Cerebellum (tissue), 4 donors: ENCODE measurements at places on chromosomes 6 and 20.

- DNase-seq = no peak
Observed at GRCh38 chr6:89555031-89555430, 83.5 kb downstream of the LYRM2 start.

GRCh38 chr20:58146081-58146745 is 82.2 kb downstream of the ANKRD60 start:
- DNase-seq = no peak

DNA sequence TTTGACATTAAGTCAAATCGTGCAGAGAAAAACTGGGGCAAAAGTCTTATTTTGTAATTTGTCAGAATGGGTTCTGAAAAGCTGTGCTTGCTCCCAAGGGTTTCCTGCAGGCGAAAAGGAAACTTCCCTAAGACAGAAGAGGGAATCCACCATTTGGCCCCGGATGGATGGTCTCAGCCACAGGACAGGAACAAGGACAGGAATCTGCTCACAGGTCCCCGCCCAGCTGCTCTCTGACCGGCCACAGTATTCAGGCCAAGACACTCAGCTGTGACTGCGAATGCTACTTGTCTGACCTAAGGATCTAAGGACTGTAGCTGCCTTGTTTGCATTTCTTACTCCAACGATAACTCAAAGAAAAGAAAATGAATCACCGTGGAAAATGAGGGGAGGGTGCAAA is 197.0 kb downstream of the BMP7 start:
- no peak for DNase-seq

GRCh38 chr6:166744223-166745134 is 117.4 kb upstream of the RPS6KA2 start:
- no peak for DNase-seq

DNA sequence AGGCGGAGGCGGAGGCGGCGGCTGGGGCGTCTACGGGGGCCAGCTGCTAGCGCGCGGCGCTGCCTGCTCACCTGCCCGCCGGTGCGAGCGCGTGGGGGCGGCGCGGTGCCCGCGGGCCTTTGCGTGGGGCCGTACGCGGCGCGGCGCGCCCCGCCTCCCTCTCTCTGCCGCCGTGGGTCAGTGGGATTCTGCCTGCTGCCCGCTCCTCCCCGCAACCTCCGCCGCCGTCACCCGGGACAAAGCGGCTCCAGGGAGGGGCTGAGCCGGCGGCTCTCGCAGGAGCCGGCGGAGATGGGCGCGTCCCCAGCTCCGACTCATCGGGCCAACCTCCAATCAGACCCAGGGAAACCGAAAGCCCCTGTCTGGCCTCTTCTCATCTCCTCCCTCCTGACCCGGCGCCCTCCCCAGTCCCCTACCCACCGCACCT is at the start of gene RCAN2:
Gene RCAN2 (minus strand): TSS at position 249 of the 427 bp plus-strand sequence.
- peak; percentile 80 for DNase-seq

GRCh38 chr6:135525594-135525993 is 28.1 kb upstream of the AHI1 start:
- no peak for DNase-seq

DNA sequence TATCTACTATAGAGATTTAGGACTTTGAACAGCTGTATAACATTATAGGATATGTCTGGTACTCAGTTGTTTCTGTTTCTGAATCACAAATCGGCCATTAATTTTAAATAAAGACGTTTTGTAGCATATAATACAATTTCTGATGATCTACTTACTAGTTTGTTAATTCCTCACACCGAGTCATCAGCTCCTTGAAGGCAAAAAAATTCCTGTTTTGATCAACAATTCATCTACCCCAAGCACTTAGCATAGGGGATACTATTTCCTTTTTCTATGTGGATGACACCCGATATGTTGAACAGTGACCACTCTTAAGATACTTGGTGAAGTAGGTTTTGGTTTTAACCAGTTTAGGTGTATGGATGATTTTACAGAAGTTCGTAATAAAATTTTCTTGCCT is 107.3 kb downstream of the NCOA3 start:
- DNase-seq = no peak

DNA sequence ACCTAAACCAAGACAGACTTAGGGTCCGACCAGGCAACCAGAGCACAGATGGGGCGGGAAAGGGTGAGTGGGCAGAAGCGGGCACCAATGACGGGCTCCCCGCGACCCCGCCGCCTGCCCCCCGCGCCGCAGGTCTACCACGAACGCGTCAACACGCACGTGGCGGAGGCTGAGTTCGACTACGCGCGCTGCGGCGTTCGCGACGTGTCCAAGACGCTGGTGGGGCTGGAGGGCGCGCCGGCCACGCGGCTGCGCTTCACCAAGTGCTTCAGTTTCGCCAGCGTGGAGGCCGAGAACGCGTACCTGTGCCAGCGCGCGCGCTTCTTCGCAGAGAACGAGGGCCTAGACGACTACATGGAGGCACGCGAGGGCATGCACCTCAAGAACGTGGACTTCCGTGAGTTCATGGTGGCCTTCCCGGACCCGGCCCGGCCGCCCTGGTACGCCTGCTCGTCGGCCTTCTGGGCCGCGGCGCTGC is 5.1 kb downstream of the TMEM151B start:
- no peak for DNase-seq

- DNase-seq = no peak
Observed at GRCh38 chr20:58652606-58653294, 1.7 kb downstream of the STX16 start.

DNA sequence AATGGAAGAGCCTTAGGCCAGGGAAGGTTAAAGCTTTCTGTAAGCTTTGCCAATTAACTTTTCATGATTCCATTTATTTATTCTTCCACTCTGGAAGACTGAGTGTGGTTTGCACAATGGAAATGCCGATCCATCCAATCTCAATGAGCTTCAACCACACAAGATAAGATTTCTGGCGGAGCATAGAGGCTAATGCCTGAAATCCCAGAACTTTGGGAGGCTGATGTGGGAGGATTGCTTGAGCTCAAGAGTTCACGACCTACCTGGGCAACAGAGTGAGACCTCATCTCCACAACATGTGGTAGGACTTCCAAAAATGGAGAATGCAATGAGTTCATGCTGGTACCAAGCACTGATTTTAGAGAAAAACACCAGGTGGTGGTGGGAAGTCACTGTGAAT is 6.2 kb downstream of the ENPP1 start:
- no peak for DNase-seq

DNA sequence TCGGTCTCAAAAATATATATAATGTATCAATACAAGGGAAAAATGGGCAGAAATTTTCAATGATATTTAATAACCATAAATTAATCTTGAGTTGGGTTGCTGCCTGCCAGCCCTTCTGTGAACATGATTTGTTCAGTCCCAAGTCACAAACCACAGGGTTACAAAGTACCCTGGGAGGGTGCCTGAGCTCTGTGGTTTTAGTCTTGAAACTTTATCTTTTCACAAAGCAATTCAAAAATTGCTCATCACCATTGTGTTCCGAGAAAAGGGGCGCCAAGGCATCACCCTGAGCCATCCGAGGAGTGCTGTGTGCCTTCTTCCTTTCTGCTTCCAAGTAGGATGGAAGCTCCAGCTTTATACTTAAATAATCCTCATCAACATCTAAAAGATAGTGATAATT is 141.6 kb upstream of the AKAP12 start:
- no peak for DNase-seq

GRCh38 chr6:53724501-53724900 is 58.9 kb upstream of the KLHL31 start:
- DNase-seq = no peak

- no peak for DNase-seq
Observed at GRCh38 chr6:53487080-53487479, 57.8 kb downstream of the GCLC start.

DNA sequence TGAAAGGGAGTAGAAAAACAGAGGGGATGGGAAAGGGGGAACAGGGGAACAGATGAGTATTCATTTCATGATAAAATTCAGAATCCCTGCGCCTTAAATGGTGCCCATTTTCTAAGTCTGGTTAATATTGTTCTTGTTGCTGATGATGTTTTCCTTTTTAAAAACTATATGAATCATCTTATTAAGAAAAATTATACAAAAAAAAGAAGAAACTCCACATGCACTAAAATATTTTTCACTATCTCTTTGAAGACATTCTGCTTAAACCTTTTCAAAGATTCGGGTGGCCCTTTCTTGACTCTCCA is 1.1 kb upstream of the TFAP2B start:
- no peak for DNase-seq

GRCh38 chr20:56392881-56393482 is 537 bp downstream of the CSTF1 start:
- peak; percentile 15 for DNase-seq

GRCh38 chr20:10985536-10985935 is 311.7 kb upstream of the JAG1 start:
- no peak for DNase-seq

DNA sequence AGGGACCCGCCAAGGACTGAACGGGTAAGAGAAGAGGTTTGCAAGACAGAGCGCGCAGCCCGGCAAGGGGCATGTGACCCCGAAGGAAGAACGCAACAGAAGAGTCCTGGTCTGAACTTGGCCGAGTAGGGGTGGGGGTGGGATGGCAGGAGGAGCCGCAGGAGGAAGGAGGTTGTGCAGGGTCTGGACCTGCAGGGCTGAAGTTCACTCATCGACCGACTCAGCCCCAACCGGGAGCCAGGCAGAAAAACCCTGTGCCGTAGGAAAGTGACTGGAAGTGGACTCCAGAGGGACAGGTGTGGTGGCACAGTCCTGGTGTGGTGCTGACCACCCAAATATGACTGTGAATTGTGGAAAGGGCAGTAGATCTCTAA is 15.2 kb downstream of the ADISSP start:
- DNase-seq = no peak

GRCh38 chr6:87243812-87244211 is 78.6 kb upstream of the SMIM8 start:
- DNase-seq = no peak

DNA sequence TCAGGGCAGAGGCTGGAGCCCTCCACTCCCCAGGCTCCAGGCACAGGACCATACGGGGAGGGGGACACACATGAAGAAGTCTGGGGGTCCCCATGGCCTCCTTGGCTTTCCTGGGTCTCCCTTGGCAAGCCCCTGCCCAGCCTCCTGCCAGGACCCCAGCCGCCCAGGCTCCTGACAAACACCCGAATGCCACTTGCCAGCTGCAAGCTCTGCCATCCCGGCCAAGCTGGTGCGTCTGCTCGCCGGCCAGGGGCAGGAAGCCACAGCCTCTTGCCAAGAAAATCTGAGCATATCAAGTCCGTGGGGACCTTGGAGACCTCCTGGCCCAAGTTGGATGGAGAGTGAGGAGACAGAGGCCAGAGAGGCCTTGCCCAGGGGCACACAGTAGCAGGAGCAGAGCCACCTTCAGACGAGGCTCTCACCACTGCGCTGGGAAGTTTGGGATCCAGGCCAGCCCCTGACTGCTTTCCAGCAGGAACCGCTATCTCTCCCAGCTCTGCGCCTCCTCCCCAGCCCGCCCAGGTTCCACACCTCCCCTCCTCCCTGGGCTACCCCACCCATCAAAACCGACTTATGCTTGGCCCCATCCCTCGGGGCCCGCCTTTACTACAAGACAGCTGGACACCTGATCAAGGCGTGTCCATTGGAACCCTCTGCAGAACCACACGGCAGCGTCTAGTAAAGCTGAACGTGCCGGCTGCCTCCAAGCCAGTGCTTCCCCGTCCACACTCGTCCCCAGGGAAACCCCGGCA is 80.2 kb downstream of the GRM4 start:
- peak; percentile 78 for DNase-seq

GRCh38 chr6:41200296-41200900 is 551 bp downstream of the TREML2 start:
- no peak for DNase-seq

DNA sequence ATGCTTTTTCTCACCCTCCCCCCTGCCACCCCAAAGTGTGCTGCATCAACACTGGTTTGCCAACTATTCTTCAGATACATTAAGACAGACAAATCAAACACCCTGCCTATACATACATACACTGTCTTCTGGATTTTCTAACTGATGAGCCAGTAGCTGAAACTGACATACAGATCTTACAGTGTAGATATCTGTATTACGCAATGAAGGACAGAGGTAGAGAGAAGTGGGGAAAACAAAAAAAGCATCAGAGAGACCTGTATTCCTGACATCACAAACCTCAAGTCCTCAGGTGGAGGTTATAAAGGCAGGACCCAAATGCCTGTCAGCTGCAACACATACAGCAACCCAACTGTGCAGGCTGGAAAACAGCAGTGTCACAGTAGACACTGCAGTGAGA is 535.4 kb downstream of the HACE1 start:
- DNase-seq = no peak

GRCh38 chr6:145141572-145141971 is 593.7 kb downstream of the EPM2A start:
- no peak for DNase-seq

GRCh38 chr20:34946661-34947060 is 8.9 kb downstream of the GSS start:
- no peak for DNase-seq

DNA sequence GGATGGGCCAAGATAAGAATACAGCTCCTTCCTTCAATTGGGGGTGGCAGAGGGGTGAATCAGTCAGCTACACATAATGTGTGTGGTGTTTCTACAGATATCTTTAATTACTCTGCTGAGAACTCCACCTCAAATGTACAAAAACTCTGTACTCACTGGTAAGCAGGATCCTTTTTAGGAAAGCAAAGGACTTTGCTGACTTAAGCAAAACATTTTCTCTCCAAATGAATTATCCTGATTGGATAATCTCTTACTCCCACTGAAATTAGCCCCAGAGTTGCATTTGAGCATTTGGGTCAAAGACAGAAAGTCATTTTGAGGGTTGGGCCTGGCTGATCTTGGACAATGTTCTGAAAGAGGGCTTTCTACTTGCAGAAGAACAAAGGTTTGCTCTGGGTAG is 13.4 kb downstream of the HLA-G start:
- DNase-seq = no peak

DNA sequence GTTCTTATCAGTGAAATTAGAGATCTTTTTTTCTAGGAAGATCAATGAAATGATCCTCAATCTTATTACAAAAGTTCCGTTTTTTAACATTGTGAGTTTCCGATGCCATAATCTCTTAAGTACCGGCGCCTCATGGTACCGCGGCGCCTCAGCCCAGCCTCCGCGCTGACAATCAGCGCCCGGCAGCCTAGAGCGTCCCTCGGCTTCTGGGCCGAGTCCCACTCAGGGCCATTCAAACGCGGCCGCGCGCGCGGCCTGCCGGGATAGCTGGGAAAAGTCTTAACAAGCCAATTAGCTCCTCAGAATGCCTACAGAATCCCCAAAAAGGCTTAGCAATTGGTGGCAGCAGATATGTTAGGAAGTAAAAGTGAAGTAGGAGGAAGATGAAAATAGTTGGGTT is 204.8 kb downstream of the ADGB start:
- DNase-seq = no peak

DNA sequence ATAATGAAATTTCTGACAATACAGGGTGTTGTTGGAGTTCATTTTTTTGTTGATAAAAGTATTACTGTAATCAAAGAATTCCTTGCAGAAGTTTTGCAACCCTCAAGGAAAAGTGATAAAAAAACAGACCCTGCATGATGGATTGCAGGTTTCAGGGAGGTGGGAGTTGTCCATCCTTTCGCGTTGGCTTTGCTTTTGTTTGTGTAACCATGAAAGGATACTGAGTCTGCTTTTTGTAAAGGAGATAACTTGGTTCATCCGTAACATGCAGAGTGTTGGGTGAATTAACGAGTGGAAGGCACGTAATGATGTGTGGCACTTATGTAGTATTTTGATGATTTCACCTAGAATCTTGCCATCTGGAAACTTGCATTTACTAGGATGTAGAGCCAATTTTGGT is 23.6 kb downstream of the FOXO3 start:
- DNase-seq = no peak
